ENCODE measurements at places on chromosomes 11 and 22.
A peak's percentile ranks its signal among the peaks of the same experiment; 100 is the strongest.

DNA sequence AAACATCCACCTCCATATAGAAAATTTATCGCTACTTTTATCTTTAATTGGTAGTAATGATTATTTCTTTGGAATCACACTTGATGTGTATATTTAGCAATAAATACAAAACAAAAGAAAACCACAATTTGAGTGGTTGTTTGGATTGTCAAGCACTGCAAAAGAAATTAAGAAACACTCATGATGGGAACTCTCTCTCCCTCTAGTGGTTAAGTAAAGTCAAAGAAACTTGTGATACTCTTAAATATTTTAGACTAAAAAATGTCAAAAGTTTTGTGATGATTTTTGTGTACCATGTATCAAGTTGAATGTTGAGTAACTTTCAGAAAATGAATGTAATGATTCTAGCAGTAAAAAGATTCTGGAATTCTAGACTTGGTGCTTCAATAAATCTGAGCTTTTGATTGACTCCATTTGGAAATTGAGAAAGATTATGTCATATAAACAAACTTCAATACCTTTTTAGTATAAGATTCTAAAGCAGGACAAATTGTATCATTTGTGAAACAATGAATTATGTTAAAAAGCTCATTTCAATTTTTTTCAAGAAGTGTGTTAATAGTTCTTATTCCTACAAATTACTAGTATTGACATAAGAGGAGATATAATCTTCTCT, 20.8 kb downstream of the MUC15 start:
- no peak for DNase-seq

DNA sequence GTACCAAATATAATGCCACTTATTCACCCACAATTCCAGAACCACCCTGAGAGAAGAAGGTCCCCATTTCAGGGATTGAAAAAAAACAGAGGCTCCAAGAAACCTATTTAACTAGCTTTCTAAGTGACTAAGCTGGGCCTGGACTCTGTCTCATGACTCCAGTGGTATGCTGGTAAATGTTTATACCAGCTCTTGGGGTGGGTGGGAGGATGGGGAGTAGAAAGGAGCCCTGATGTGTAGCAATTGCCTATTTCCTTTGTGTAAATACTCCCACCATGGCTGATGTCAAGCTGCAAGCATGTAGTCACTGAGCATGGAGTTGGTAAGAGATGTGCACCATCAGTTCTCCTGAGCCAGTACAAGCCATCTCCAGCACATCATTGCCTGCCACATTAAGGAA, 2.8 kb downstream of the PRG3 start:
- DNase-seq, result no peak

- DNase-seq, result peak; percentile 29
Observed at GRCh38 chr11:290621-291231, 1.8 kb downstream of the PGGHG start.

GRCh38 chr22:45101515-45102227, 62.1 kb upstream of the NUP50 start:
- no peak for DNase-seq

DNA sequence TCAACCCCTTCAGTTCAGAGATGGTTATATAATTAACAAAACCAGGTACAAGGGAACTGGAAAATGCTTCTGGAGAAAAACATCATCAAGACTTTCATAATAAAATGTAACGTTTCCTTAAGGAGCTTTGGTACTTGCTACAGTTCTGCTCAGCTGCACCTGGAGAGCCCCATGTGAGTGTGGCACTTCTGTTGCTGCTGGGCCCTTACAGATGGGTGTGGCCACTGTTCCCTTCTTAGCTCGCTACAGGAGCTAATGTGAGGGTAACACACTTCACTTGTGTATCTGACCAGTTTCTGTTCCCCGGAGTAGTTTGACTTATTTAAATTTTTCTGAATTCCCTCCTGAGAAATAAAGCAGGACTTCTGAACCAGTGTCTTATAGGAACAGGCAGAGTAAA, 4.0 kb downstream of the POU2AF3 start:
- no peak for DNase-seq

DNA sequence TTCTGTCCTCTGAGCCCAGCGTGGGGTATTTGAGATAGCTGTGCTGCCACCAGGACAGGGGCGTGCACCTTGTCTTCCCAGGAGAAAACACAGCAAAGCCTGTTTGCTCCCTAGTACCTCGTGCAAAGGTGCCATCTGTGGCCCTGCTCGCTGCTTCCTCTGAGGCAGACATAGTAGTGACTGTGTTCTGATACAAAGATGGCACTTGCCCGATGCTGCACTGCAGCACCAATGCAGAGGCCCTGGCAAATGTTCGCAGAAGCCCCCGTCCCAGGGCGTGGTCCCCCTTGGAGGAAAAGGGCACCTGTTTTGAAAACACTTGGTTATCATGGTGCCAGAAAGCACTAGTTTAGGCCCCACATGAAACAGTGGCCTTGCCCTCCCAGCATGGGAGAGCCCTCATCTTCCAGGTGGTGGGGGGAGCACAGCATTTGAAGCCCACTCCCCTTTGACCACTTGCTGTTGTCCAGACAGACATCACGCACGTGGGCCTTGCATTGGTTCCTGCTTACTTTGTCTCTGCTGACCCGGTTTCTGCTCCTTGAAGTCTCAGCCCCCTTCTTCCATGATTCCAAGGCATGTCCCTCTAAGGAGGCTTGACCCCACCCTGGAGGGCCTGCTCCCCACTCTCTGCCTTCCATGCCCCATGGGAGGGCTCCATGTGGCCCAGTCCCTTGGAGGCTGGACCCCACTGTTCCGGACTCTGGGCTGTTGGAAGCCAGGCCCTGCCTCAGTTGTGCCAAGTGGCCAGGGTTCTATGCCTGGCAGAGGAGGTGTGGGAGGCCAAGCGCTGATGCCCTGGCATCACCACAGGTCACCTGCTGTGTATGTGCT, 109.4 kb downstream of the KCNQ1OT1 start:
- DNase-seq, result no peak

GRCh38 chr11:44621784-44622183, 56.3 kb downstream of the CD82 start:
- no peak for DNase-seq

- DNase-seq, result no peak
Observed at GRCh38 chr11:68362801-68363379, 50.5 kb downstream of the LRP5 start.

DNA sequence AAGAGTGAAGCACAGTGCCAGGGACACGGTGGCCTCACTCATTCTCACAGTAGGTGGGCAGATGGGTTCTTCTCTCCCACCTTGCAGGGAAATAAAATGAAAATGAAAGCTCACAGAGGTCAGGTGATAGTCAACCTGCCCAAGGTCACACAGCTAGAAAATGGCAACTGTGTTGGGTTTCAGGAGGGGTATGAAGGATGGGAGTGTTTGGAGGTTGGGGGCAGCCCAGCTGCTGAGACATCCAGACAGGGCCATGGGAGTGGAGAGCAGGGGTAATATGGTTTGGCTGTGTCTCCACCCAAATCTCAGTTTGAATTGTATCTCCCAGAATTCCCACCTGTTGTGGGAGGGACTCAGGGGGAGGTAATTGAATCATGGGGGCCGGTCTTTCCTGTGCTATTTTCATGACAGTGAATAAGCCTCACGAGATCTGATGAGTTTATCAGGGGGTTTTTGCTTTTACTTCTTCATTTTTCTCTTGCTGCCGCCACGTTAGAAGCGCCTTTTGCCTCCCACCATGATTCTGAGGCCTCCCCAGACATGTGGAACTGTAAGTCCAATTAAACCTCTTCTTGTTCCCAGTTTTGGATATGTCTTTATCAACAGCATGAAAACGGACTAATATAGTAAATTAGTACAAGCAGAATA, 247.0 kb downstream of the TENM4 start:
- DNase-seq, result no peak

DNA sequence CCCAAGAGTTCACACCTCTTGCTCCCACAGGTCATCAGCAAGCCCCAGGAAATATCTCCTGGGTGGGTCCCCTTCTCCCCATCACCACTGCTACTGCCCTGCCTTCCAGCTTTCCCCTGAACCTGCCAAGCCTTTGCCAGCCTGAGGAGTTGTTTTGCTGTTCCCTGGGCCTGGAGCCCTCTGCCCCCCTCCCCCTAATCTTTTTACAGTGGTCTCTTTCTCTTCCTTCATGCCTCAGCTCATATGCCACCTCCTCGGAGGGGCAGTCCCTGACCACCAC, 18.9 kb downstream of the MYO7A start:
- DNase-seq, result no peak

GRCh38 chr11:2869561-2870427, 15.8 kb downstream of the CDKN1C start:
- DNase-seq, result no peak

- no peak for DNase-seq
Observed at GRCh38 chr11:36567694-36568093, at the start of gene RAG1. Gene RAG1 (plus strand): TSS chr11:36568007. CDS start chr11:36573305, 5,298 bp downstream.

- DNase-seq, result no peak
Observed at GRCh38 chr22:43561415-43562178, 149.8 kb downstream of the MPPED1 start.

GRCh38 chr11:110298301-110298765, 1.9 kb upstream of the RDX start:
- no peak for DNase-seq

DNA sequence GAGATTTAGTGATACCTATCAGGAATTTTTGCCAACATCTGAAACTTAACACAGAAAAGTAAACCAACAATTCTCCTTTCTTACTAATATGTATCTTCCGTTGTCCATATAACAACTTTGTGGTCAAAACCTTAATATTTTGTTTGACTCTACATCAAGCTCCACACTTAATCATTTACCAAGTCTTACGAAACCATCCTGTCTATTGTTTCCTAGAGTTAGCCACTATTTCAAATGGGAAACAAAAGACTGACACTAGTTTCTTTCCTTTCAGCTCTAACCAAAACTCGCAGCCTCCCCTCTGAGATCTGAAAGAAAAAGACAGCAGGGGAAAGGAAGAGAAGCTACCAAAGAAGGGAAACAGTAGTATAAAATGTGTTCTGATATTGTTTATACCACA, 26.5 kb upstream of the PRDM10 start:
- DNase-seq, result no peak

GRCh38 chr11:92504004-92504403, 279.4 kb downstream of the FAT3 start:
- DNase-seq, result no peak

- DNase-seq, result no peak
Observed at GRCh38 chr11:87967459-87967858, 207.8 kb downstream of the RAB38 start.

- DNase-seq, result no peak
Observed at GRCh38 chr11:35084817-35085440, 54.0 kb upstream of the CD44 start.

GRCh38 chr11:15750535-15751308, 605.6 kb downstream of the SOX6 start:
- DNase-seq, result no peak

- DNase-seq, result no peak
Observed at GRCh38 chr22:48902001-48902869, 925.4 kb downstream of the BRD1 start.

GRCh38 chr11:66985508-66986177, 10.5 kb downstream of the C11orf86 start:
- peak; percentile 52 for DNase-seq

DNA sequence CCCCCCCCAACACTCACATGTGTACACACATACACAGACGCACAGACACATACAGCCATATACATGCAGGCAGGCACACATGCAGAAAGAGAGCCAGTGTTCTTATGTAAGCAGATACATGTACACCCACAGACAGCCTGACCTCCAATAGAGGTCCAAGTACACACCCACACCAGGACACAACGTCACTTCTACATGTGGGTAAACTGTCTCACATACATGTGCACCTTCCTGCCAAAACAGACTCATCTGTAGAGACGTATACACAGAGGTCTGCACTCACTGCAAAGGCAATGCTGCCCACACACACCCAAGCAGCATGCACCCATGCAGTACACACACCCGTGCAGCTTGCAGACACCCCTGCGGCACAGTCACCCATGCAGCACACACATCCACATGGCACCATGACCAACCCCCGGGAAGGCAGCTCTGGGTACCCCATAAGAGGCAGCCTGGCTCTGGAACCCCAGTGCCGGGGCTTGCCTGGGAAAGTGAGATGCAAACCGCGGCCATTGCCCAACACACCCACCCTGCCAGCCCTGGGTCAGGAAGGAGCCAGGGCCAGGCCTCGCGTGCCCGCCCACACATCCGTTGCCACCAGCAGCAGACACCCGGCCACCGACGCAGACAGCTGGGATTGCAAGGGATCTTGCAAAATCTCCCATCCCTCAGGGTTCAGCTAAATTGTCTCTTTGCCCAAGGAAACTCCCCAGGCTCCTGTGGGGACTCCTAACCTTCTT, 10.1 kb downstream of the CASTOR1 start:
- DNase-seq, result peak; percentile 79

GRCh38 chr11:60860943-60861342, 5.2 kb upstream of the PTGDR2 start:
- DNase-seq, result no peak

GRCh38 chr11:22076271-22076930, 116.5 kb upstream of the ANO5 start:
- no peak for DNase-seq

DNA sequence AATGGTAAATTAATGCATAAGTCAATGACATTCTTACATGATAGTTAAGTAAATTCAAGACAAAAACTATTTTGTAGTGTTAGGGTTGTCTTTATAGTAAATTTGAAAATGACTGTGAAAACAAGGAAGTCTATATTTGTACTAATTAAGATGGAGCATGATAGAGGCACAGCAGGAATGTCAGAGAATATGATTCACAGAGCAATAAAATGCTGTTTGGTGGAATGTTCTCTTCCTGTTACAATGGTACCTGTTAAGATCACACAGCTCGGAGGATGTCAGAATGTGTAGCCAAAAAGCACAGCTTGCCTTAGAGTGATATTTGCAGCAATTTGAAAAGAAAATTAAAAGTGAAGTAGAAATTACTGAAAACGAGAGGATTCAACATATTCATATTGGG, 2339.7 kb upstream of the RAG2 start:
- no peak for DNase-seq

GRCh38 chr22:41152902-41153301, 52.2 kb upstream of the L3MBTL2 start:
- no peak for DNase-seq

DNA sequence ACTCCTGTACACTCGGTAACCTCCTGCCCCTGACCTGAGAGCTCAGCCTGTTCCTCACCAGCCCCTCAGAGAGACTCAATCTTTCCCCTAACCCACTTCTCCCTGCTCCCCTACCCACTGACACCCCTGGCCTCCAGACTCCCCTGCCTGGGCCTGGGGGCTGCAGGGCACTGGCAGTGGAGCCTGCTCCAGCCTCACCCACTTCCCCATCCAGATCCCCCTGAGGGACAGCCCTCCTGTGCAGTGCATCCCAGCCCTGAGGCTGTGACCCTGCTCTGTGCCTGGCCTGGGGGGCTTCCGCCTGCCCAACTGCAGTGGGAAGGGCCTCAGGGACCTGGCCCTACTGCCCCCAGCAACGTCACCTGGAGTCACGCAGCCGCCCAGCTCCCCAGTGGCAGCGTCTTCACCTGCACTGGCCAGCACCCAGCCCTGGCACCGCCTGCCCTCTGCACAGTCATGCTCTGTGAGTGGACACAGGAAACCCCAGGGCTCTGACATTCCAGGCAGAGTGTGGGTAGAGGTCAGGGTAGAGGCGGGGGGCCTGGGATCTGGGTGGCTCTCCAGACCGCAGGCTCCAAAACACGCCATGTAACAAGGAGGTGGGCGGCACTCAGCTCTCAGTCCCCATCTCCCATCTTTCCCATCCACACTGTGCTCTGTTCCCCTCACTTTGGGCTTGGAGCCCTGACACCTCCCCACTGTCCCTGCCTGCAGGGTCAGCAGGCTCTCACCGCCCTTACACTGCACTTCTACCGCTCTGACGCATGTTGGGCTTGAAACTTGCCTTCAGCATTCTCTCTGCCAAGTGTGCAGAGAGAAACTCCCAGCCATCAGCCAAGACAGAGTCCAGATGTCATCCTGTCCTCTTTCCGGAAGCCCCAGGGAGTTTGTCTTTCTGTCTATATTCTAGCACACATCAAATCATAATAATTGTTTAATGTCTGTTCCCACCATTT, 5.1 kb downstream of the VSIG10L2 start:
- DNase-seq, result peak; percentile 76

Measured in heart left ventricle (tissue), 16 donors.